ENCODE measurements at places on chromosomes 3 and 15. TPM values are rescaled to one million over a fixed set of nuclear protein-coding genes. Genes with fewer than 3 reads are reported as not detected.

LMOD3 gene
- total RNA-seq: not detected

DNA sequence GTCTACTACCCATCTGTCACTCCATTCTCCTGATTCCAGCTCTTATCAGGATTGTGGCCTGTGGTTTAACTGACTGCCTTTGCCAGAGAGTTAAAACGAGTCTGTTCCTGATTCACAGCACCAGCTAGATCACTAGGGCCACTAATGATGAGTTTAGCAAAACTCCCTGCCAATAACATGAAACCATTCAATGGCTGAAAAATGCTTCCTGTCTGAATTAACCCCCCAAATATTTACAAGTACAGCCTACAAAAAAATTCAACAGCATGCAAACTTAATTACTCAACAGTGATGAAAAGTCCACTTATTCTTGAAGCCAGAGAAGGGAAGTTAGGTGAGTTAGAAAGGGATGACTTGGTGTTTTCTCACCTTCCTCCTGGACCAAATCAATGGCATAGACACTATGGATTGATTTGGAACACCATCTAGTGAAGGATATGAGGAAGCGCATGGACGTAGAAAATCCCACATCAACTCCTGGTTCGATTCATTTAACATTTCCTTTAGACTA is 141.4 kb downstream of the TGFBR2 start:
- peak; percentile 64 for DNase-seq

- no peak for DNase-seq
Measured at GRCh38 chr3:153767601-153768560, 353.3 kb upstream of the ARHGEF26 start.

DNA sequence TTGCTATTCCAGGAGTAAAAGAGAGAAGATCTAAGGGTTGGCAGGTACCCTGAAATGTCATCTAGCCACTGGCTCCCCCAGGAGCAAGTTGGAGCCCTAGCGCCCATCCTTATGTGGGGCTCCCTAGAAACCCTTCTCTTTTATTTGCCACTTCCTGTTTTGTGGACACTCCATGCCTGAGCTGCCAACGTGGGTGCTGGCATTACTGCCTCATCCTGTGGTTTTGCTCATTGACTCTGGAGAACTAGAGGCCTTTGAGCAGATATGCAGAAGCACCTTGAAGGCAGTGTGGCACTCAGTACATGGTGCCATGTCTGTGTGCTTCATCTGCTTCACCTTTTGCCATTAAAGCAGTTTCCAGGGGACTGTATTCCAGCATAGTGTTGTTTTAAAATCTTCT is 8.1 kb downstream of the EDEM1 start:
- peak; percentile 54 for DNase-seq

GRCh38 chr3:102722317-102722716 is 287.5 kb downstream of the ZPLD1 start:
- DNase-seq: no peak

DNA sequence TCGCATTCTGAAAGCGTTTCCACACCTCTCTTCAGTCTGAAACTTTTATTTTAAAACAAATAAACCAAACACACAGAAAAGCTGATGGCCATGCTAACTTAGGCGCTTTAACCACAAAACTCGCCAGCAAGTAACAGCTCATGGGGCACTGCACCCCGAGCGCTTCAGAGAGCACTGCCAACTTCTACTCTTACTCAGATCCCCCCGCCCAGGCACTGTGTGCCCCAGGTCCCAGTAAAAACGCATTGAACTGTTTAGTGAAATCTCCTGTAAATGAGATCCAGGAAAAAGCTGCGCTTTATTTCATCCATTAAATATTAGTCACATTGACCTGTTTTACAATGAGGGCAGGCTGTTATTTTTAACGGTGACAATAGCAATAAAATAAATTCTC is 99.7 kb downstream of the LRIG1 start:
- no peak for DNase-seq

GRCh38 chr3:196524527-196524926 is 9.4 kb upstream of the SMCO1 start:
- no peak for DNase-seq

COL8A1 gene
- 211 TPM for total RNA-seq

DNA sequence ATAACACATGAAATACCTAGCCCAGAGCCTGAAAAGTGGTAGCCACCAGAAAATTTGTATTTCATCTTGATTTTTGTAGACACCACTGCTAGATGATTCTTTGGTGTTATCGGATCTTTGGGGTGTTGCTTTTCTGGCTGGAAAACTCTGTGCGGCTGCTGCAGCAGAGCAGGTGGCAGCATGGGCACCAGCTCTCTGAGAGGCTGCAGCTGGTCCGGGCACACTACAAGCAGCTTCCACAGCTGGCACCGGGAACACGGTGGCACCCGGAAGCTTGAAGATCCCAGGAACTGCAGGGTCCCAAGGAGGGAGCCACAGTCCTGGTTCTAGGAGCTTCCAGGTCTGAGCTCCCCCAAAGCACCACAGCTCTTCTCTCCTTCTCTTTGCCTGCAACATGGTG is 211.7 kb upstream of the MLF1 start:
- no peak for DNase-seq

GRCh38 chr3:87088993-87089841 is 98.3 kb upstream of the VGLL3 start:
- peak; percentile 56 for DNase-seq

CAMP gene
- 0.27 TPM for total RNA-seq

- DNase-seq: no peak
Measured at GRCh38 chr3:98504539-98504938, 7.1 kb downstream of the OR5K2 start.

LRRK1 gene
- total RNA-seq: 13.7 TPM
